Fibroblast of the aortic adventitia (primary cell): ENCODE measurements at places on chromosomes 13 and 19.

DNA sequence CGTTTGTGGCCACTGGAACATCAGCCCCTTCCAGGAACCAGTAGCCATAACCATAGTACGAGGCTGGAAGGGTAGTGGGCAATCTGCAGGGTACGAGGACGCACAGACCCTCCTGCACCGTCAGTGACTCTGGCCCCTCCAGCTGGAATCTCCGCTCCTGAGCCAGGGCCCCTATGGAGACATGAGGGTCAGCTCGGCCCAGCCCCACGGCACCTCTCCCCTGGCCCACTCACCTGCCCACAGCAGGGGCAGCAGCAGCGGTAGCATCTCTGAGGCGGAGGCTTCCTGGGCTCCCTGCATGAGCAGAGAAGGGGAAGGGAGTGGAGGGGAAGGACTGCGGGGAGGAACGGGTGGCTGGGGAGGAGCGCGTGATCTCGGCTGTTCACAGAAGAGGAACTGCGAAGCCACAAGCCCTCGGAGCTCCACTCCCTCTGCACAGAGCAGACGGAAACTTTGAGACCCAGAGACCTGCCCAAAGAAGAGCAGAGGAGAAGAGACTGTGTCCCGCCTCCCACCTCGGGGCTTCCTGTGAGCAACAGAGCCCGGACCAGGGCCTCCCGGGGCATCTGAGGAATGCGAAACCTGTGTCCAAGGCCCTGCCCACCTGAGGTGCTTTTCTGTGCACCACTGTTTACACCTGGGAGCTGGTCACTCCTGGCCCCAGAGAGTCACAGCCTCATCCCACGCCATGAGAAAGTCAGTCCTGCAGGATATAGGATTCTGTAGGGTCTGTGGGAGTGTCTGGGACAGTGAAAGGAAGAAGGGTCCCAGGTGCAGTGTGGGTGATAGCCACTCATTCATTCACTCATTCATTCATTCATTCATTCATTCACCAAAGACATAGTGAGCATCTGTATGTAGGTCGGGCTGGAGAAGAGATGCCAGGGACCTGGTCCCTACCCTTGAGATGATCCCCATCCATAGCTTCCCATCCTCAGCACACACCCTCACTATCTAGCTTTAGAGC lies at the start of gene SIGLEC6:
SIGLEC6 (minus strand) TSS at position 322 of the 967 bp plus-strand sequence; CDS start at position 300, 22 bp downstream.
- no peak for DNase-seq

DNA sequence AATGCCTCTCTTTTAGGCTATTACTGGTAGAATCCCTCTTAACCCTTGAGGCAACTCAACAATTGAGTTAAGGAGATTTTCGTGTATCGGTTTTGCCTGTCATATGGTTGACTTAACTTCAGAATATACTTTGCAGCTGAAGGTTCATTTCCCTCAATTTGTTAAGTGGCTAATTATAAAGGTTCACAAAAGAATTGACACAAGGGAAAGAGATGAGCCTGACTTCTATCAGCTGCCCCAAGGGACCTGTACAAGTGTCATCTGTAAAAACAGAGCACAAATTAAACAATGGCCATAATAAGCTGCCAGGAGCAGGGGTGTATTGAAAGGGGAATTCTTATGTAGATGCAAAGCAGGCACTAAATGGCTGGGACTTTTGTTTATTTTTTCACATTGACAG lies 334.8 kb upstream of the OBI1 start:
- DNase-seq = no peak

- peak; percentile 62 for DNase-seq
These were observed 17.5 kb upstream of the MEIS3 start for GRCh38 chr19:47436712-47437401.

GRCh38 chr19:47435196-47435595 lies 15.9 kb upstream of the MEIS3 start:
- DNase-seq = no peak

GRCh38 chr19:14472202-14472938 lies 2.8 kb downstream of the PTGER1 start:
- DNase-seq = peak; percentile 47

DNA sequence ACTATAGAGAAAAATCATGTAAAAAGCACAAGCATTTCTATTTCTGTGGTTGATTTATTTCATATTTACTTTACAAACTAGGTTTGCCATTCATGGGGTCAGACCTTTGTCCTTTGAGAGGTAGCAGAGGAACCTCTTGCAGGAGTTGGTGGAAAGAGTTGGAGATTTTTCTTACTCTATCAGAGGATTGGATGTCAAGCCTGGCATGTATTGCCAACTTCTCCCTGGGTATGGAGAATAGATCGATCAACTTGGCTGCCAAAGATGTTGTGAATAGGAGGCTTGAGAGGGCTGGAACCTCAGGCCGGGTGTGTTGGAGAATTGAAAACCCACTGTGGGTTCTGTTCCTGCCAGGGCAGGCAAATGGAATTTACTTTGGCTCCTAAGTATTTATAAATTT lies 81.2 kb downstream of the WDFY2 start:
- no peak for DNase-seq

GRCh38 chr19:45331411-45331810 lies 8.7 kb upstream of the CKM start:
- DNase-seq = no peak

DNA sequence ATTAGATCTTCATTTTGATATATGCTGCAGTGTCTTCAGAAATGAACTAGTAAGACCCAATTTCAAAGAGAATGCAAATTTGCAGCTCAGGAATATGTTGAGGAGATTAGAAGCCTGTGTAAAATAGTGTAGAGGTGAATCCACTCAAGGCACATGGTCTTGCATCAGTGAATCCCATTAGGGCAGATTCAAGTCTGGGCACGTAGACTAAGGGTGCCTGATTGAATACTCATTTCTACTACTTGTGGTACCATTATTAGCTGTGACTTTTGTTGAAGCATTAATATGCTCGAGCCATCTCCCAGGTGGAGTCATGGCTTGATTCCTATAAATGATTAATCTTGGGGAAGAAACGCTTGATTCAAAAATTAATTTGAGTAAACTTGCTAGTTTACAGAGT lies 129.4 kb downstream of the AKAP11 start:
- no peak for DNase-seq

- DNase-seq = no peak
These were observed 16.2 kb downstream of the DPY19L3 start for GRCh38 chr19:32421589-32422361.

GRCh38 chr19:51811344-51811743 lies 16.4 kb downstream of the FPR3 start:
- no peak for DNase-seq

- DNase-seq = no peak
These were observed 89.9 kb downstream of the COL4A1 start for GRCh38 chr13:110217085-110217484.

DNA sequence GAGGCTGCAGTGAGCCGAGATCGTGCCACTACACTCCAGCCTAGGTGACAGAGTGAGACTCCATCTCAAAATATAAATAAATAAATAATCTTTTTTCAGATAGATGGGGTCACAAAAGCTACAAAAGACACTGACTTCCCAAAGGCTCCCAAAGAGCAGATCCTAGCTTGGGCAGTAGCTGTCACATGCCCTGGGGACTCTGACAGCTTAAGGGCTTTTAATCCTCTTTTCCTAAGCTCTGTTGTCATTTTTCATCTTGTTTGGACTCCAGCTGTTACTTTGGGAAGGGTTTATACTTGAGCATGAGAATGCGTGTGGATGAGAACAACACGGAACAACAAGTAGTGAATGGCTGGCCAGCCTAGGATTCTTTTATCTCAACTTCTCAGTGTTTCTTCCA lies 231.7 kb downstream of the MZT1 start:
- DNase-seq = no peak

- no peak for DNase-seq
These were observed 57.2 kb downstream of the NHLRC3 start for GRCh38 chr13:39095500-39095899.

DNA sequence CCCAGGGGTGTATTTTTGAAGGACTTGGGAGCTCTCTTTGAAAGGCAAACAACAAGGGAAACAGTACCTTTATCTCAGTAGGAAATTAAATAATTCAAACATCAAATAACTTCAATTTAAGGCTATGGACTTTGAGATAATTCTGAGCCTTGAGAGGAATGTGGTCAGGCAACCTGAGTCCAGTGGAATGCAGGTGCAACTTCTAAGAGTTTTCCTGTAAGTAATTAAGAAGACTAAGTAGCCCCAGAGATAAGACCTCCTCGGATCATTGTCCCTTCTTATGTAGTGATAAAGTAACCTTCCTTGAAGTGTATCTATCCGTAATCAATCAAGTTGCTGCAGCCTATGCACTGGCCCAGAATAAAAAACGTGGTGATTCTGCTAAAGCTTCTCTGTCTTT lies 29.2 kb downstream of the ZNF701 start:
- DNase-seq = no peak
